Naive thymus-derived CD8-positive, alpha-beta T cell (primary cell): ENCODE measurements at places on chromosomes 12 and 14. TPM values are rescaled to one million over a fixed set of nuclear protein-coding genes. Genes with fewer than 3 reads are reported as not detected.

DNA sequence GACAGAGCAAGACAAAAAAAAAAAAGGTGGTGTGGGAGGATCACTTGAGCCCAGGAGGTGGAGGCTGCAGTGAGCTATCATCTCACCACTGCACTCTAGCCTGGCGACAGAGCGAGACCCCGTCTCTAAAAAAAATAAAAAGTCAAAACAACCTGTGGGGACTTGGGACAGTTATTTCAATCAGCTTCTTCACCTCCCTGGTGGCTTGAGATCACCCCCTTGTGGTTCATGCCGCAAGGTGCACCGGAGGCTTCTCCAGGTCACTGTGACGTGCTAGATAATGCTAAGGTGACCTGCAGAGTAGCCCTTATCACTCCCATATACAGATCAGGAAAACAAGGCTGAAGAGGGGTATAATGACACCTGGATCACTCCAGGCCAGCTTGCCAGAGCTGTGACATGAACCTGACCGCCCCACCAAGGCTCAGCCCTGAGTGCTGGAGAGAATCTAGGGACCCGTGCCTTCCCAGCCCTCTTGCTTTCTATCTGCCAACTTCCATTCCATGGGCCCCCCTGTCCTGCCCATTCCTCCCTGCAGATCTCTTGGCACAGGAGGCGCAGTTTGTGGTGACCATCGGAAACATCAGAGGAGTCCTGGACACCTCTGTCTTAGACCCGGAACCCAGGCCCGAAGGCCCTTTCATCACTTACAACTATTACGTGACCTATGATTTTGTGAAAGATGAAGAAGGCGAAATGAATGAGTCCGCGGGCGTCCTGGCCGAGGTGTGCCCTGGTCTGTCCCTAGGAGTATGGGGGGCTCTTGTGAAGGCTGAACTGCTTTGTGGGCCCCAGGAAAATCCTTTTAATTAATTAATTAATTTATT lies 8.1 kb downstream of the LRRC43 start:
- DNase-seq = peak; percentile 82

- DNase-seq = no peak
Measured at GRCh38 chr12:113941208-113941486, 25.0 kb downstream of the RBM19 start.

DNA sequence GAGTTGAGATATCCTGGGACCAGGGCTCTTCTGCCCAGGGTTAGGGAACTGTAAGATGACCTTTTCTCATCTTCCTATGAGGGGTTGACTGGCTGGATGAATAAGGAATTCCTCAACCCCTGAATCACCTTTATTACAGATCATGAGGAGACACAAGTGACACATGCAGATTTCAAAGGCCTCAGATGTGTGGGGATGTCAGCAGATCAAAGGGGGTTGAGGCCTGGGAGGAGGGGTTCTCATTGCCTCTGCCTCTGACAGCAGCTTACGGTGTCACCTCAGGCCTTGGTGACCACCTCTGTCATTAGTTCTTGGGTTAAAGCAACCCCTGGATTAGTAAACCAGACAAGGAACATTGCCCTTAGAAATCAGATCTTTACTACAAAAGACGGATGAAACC lies 2.1 kb upstream of the KRT72 start:
- peak; percentile 77 for DNase-seq

GRCh38 chr12:44314007-44314500 lies 478.2 kb downstream of the TMEM117 start:
- no peak for DNase-seq

Gene CD163L1
- 0.33 TPM for total RNA-seq

Gene MANSC4
- total RNA-seq = not detected

Gene EML1
- total RNA-seq = not detected

Gene KRT76
- total RNA-seq = not detected

Gene KRT84
- not detected for total RNA-seq
